AG08395 (cell line): ENCODE measurements at places on chromosomes 2 and 18.
A peak's percentile ranks its signal among the peaks of the same experiment; 100 is the strongest.

DNA sequence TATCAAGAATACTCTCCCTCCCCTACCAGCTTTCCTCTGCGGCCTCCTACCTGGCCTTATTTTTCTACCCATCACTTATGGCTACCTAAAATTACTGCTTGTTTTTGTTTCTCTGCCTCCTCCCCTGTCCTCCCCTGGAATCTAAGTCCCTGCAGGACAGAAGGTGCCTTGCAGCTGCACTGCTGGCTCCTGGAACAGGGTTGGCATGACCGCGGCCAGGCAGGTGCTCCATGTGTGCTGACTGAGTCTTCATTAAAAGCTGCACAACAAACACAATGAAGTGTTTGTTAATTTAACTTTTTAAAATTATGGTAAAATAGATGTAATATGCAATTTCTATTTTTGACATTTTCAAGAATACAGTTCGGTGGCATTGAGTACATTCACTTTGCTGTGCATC is 171.9 kb upstream of the FHL2 start:
- no peak for DNase-seq

GRCh38 chr2:164504253-164504652 is 117.0 kb downstream of the GRB14 start:
- peak; percentile 15 for DNase-seq

- DNase-seq: no peak
Measured at GRCh38 chr2:240593703-240594451, 7.3 kb downstream of the CAPN10 start.

GRCh38 chr2:229971298-229971790 is 49.0 kb downstream of the FBXO36 start:
- no peak for DNase-seq

- DNase-seq: no peak
Measured at GRCh38 chr2:239809391-239809790, 215.8 kb downstream of the NDUFA10 start.

DNA sequence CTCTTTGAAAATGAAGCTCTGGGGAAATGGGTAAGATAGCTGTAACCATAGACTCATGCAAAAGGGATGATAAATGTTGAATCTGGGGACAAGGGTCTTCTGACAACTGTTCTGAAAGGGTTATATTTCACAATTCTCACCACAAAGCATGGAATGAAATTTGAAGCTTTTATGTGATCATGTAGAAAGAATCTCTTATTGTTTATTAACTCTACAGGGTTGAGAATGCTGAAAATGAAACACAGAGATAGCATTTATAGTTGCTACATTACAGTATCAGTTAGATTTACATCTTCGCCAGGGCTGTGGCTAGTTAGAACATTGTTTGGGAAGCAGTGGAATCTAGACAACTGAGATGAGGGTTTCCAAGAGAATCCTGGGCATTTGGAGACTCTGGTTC is 97.4 kb upstream of the LHCGR start:
- DNase-seq: no peak

- DNase-seq: no peak
Measured at GRCh38 chr18:80179857-80180558, 67.3 kb downstream of the PARD6G start.

DNA sequence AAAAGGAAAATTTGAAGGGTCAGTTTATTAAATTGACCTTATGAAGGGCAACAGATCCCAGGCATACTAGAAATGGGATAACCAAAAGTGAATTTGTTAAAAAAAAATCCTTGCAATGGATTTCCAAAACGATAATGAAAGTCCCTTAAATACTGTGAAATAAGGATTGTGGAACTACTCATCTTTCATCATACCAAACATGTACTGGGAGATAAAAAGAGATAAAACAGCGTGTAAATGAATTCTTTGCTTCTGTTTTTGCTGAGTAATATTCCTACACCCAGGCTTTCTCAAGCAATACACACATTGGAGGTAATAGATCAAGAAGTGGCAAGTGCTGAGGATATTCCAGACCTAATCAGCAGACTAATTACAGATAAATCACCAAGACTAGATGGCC is 3.8 kb downstream of the LYPD6 start:
- no peak for DNase-seq
